ENCODE measurements at places on chromosomes 13 and 19. TPM values are rescaled to one million over a fixed set of nuclear protein-coding genes. Genes with fewer than 3 reads are reported as not detected.

Gene PRR19
- polyA plus RNA-seq, result 1.6 TPM

Gene OR7A5
- 0.03 TPM for polyA plus RNA-seq

Gene IRGC
- not detected for polyA plus RNA-seq

Gene KRTDAP
- polyA plus RNA-seq, result 0.86 TPM

Gene IGFL3
- not detected for polyA plus RNA-seq

Gene IZUMO4
- polyA plus RNA-seq, result 6.1 TPM

Gene OR10H1
- 0.04 TPM for polyA plus RNA-seq

Gene OLFM2
- polyA plus RNA-seq, result 18.7 TPM

Gene SMAD9
- 32.4 TPM for polyA plus RNA-seq

Gene ZNF507
- polyA plus RNA-seq, result 24.2 TPM

Gene B3GNT8
- polyA plus RNA-seq, result 4.9 TPM

Gene MYBPC2
- 0.67 TPM for polyA plus RNA-seq

Measured in right renal cortex interstitium (tissue), 3 donors.